Inflammatory macrophage treated with lipopolysaccharide for 1 hour (primary cell): ENCODE measurements at places on chromosomes 4 and X.

GRCh38 chr4:129614611-129615010 lies 518.7 kb downstream of the C4orf33 start:
- DNase-seq, result no peak

DNA sequence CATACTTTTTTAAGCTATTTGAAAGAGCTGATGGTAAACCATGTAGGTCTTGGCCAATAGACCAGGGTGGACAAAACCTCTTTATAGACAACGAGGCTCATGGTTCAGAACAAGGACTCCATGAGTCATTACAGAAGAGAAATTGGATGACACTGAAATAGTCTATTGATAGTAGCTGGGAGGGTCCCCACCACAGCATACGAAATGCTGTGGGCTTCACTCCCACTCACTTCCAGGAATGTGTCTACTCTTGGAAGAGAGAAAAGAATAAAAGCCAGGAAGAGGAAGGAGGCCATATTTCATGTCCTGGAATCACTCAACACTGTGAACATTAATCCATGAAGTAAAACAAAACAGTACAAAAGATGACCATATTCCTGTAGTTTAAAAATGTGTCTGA lies 82.3 kb upstream of the MXRA5 start:
- DNase-seq, result no peak

GRCh38 chr4:17115583-17115982 lies 217.1 kb upstream of the LDB2 start:
- no peak for DNase-seq

- no peak for DNase-seq
These were observed 16.7 kb downstream of the SLC7A11 start for GRCh38 chr4:138225477-138225876.

DNA sequence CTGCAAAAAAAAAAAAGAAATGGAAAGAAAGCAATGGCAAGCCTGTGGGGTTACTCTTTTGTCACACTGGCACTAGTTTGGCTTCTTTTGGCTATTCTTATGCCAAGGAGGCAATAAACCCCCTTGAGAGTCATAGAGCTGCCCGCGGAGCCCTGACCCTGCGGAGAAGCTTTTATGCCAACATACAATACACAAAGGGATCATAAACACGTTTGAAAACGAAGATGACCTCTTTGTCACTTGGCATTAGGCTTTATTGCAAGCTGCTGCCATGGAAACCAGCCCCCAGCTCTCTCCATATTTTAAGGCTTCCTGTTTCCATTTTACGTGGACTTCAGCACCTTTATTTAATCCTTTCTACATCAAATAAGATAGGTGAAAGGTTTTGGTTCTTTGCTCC lies 7.6 kb downstream of the NEUROG2 start:
- DNase-seq, result no peak

DNA sequence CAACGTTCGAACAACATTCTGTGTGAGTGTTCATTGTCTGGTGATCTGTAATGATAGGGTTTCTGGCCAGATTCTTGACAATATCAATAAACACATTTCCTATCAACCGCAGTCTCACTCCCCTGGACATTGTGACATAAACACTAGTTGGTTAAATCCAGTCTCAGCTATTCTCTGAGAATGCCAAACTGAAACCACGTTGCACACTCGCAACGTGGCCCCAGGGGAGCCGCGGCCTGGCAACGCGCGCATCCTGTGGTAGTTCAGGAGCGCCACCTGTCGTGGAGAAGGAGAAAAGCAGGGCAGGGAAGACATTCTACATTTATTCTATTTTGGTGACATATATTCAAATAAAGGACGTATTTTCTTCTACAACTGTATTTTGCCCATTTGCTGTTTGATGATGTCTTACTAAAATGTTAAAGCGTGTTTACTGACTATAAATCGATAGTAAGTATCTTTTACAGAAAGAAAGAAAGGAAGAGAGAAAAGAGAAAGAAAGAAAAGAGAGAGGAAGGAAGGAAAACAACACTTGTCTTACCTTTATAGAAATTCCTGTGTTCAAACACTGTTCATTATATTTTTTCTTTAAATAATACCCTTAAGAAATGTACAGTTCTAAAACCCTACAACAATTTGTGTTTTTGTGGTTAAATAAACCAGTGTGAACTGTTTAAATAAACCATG lies 738.3 kb upstream of the FRG1 start:
- peak; percentile 31 for DNase-seq

DNA sequence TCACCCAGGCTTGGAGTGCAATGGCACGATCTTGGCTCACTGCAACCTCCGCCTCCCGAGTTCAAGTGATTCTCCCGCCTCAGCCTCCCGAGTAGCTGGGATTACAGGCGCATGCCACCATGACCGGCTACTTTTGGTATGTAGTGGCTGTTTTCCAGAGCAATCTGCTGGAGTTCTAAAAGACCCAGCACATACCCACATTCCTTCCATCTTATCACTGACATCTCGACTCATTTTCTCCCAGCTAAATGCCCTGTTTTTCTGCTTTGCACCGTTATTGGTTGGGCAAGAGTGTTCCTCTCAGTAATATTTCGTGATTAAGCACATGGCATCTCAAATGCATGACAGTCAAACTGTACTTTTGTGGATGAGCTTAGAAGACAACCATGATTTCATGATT lies 53.7 kb downstream of the PRKX start:
- no peak for DNase-seq
